ENCODE measurements at places on chromosomes 2 and 18. TPM values are rescaled to one million over a fixed set of nuclear protein-coding genes. Genes with fewer than 3 reads are reported as not detected.

DNA sequence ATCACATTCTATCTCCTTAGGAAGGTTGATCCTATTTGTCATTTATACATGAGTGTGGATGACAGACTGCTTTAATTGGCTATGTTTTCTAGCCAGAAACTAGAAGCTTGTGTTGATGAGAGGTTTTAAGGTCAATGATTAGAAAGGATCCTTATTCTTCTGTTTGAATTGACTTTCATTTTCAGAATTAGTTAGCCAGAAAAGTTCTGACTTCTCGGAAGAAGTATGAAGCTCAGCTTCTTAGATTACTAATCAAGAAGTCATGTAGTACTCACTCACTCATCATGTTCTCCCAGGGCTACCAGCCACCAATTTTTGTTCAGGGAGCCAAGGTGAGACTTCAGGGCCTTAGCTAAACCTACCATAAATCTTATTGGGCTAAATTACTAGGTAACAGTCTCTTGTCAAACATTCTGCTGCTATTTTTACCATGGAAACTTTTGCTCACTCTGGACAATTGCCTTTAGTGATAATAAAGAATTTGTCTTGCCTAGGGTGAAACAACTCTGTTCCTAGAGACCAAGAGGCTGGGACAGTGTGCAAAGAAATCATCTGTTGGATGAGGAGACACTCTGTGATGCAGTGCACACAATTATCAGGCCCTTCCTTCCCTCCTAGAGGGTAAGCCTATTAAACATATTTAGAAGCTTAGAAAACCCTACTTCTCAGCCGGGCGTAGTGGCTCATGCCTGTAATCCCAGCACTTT is 111.6 kb upstream of the DNMT3A start:
- no peak for DNase-seq

Gene MOCOS
- 3.2 TPM for total RNA-seq

Gene SKA1
- total RNA-seq, result 14.0 TPM

Gene ALPG
- 0.88 TPM for total RNA-seq

DNA sequence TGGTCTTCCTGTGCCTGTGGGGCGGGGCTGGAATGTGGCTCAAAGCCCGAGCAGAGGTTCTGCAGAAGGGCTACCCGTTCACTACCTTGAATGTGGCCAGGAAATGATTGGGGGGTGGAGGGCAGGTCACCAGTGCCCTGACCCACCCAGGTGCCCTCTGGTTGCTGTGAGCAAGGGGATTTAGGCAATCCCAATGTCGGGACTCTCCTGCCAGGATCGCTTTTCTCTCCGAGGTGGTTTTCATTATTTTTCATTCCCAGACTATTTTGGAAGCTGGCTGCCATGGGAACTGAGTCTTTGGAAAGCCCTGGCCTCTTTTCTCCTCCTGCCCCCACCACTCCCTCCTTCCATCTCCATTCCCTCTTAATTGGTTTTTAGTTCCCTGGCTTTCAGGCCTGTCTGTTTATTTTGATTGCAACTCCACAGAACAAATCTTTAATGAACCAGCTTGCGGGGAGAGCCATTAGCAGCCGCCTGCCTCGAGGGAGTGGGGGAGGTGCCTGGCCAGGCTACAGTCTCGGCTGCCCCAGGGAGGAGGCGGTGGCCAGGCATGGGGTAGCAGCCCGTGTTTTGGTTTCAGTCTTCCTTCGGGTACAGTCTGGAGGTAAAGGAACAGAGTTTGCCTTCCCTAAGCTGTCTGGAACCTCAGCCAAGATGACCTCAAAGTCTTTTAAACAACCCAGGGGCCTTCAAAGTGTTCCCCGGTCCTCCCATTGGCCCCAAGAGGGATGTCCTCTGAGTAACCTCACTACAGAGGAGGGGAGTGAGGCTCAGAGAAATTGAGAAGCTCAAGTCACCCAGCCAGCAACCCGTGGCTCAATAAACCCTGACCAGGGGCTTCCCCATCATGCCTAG is 114.4 kb upstream of the HAAO start:
- DNase-seq, result no peak

GRCh38 chr2:112310906-112311305 is 35.5 kb downstream of the ZC3H6 start:
- no peak for DNase-seq

GRCh38 chr2:200735061-200735460 is 76.6 kb upstream of the BZW1 start:
- DNase-seq, result no peak

- no peak for DNase-seq
Observed at GRCh38 chr2:220029013-220029412, 401.6 kb downstream of the SLC4A3 start.

- no peak for DNase-seq
Observed at GRCh38 chr18:1993866-1994265, 577.4 kb downstream of the METTL4 start.

DNA sequence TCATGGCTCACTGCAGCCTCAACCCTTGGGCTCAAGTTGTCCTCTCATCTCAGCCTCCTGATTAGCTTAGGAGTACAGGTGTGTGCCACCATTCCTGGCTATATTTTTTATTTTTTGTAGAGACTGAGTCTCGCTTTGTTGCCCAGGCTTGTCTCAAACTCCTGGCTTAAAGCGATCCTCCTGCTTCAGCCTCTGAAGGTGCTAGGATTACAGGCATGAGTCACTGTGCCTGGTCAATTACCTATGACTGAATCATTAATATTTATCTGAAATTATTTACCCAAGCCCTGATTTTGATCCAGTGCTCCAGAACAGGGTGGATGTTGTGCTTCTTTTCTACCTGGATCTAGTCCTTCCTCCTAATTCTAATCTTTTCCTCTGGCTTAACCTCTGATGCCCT is 87.8 kb downstream of the MAP2 start:
- DNase-seq, result no peak

DNA sequence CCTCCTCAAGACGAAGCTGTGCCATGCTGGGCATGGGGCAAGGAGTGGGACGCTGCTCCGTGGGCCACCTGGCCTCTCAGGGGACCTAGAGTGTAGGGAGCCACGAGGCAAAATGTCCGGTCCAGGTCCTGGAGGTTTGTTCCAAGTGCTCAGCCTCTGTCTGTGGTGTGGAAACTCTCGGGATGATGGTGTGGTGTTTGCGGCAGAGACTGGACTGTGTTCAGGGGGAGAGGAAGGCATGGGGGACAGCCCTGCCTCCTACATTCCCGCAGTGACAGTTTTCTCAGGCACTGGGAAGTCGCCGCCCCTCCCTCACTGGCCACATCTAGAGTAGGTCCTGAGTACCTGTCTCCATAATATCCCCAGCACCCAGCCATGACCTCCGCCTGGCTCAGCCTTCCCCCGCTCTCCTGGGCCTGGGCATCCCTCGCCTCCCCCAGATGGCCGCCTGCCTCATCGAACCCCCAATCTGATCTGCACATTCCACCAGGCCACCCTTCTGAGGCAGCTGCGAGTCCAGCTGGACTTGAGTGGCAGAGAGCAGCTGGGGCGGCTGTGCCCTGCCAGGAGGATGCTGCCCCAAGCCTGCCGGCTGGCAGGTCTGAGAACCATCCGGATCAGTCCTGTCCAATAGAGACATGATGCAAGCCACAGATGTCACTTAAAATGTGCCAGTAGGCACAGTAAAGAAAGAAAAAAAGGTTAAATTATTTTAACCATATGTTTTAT is 6.2 kb downstream of the KCNIP3 start:
- DNase-seq, result no peak

DNA sequence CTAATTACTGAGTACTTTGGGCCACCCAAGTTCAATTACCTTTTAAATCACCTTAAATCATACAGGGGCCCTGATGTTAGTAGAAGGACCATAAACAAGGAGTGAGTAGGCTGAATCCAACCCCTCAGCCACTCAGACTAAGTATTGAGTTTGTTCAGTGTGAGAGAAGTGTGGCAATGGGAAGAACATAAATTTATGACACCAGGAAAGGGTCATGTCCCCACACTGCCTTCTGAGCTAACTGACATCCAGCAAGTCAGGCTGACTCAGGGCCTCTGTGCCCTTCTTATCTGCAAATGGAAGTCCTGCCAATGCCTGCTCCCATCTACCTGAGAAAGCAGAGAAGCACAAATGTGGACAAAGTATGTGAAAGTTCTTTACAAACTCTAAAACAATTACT is 12.9 kb downstream of the PLEKHM3 start:
- DNase-seq, result no peak

DNA sequence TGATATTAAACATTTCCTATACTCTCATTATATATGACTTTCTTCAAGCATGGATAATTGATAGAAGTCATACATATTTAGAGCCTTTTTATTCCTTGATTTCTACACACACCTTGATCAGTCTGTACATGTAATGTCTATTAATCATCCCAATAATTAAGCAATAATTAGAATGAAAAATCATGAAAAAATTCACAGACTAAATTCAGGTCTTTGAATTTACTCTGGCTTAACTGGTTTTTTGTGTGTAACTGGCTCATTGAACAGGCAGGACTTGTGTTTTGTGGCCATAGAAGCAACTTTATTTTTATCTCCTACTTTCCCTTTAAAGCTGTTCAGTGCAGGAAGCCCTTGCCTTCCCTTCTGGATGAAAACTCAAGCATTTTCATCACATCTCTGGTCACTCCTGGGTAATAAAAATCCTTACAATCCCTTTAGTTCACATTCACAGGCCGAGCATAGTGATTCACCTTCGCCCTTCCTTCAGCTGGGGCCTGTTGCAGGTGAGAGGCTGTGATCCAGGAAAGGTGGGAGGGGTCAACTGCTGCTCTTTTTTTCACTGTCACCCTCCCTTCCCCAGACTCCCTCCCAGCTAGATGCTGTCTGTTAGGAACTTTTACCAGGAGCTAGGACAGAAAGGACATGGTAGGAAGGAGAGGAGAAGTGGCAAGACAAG is 58.0 kb upstream of the ITSN2 start:
- DNase-seq, result no peak

DNA sequence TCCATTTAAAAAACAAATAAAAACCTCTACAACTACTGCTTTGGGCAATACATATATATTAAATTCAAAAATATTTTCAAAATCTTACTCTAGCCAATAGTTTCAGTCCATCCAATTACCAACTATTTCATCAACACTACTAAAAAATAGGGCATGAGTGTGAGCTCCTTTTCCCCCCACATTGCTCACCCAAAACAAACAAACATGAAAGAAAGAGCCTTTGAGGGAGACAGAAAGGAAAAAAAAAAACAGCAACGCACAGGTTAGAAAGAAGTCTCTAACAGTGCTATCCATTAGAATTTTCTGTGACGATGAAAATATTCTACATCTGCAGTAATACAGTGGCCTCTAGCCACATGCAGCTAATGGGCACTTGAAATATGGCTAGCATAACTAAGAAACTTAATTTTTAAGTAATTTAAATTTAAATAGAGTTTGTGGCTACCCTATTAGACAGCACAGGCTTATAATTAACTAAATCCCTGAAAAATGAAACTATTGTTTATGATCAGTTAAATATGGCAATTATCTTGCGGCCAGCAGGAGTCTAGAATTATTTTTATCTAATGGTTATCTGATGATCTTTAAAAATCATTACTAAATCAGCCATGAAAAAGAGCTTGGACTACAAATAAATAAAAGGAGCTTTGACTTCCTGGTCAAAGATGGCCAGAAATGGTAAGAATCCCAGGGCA is 59.2 kb downstream of the RBMS1 start:
- DNase-seq, result no peak

GRCh38 chr2:25491003-25491696 is 149.4 kb upstream of the DNMT3A start:
- no peak for DNase-seq

- DNase-seq, result no peak
Observed at GRCh38 chr2:70417011-70417410, 115.1 kb upstream of the FAM136A start.

Gene CHRND
- total RNA-seq, result 0.60 TPM

- no peak for DNase-seq
Observed at GRCh38 chr2:229254206-229254605, 16.9 kb downstream of the PID1 start.

- DNase-seq, result no peak
Observed at GRCh38 chr2:103525756-103526155, 763.9 kb downstream of the TMEM182 start.

Gene RETSAT
- 39.8 TPM for total RNA-seq

DNA sequence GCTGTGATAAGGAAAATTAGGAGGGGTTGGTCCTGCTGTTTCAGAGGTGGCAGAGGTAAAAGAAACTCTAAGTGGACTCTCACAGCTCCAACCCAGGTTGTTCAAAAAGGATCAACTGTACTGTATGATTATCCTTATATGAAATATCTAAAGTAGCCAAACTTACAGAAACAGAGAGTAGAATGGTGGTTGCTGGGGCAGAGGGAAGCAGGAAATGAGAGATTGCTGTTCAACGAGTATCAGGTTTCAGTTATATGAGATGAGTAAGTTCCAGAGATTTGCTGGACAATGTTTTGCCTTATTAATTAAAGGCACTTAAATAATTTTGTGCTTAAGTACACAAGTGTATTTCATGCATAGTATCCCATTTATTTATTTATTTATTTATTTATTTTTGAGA is 972.0 kb upstream of the LRRTM1 start:
- DNase-seq, result no peak

GRCh38 chr18:77899972-77900754 is 650.5 kb downstream of the GALR1 start:
- no peak for DNase-seq

DNA sequence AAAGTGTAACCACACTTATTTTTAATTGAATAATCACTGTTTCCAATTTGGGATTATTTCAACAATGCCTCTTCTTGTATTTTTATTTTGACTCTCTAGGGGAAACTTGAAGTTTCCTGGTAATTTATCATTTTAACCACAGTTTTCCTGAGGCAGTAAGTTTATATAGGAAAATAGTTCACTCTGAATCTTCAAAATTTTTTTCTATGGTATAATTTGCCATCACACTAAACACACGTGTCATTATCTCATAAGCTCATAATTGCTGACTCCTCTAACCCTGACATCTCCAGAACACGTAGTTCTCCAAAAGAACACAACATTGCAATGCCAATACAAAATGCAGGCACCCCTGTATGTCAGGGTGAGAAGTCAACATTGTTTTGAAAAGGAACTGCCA is 102.2 kb upstream of the FZD7 start:
- no peak for DNase-seq

DNA sequence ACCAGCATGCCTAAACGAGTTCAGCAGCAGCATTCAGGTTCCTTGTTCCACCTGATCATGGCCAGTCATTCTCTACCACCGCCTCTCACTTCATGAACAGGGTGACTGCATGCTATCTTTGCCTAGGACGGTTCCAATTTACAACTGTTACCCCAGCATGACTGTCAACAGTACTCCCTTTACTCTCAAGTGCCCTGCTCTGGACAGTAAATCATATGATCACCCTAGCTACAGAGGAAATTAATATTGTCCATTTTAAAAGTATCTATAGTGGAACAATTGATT is 25.7 kb downstream of the MGAT4A start:
- DNase-seq, result no peak

GRCh38 chr2:32940316-32940997 is 6.3 kb upstream of the LTBP1 start:
- DNase-seq, result no peak

Gene VIL1
- total RNA-seq, result 64.6 TPM

DNA sequence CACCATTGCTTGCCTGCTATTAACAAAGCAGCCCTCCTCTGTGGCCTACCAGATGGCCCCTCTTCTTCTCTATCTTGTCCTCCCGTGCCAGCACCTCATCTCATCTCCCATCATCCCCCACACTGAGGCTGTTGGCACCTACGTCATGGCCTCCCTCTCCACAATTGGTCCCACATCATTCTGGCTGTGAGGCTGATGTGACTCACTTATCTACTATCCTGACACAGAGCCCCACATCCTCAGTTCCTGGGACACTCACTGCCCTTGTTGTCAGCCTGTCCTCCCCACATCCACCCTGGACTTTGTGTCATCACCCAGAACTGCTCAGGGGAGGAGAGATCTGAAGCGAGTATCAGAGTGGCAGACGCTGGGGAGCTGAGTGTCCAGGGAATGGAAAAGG is 102.9 kb downstream of the MRO start:
- no peak for DNase-seq

Gene CD302
- total RNA-seq, result 4.2 TPM

- no peak for DNase-seq
Observed at GRCh38 chr2:144481666-144482065, 38.3 kb downstream of the ZEB2 start.
